Activated CD4-positive, alpha-beta T cell treated with anti-CD3 and anti-CD28 coated beads for 4 hours (primary cell): ENCODE measurements at places on chromosomes 11 and 22.

GRCh38 chr11:70506986-70507385 lies 108.7 kb downstream of the CTTN start:
- no peak for DNase-seq

- DNase-seq, result peak; percentile 35
These were observed 8.3 kb upstream of the HTR3B start for GRCh38 chr11:113896156-113896879.

GRCh38 chr11:13666708-13667107 lies 1.8 kb upstream of the FAR1 start:
- no peak for DNase-seq

GRCh38 chr11:93842461-93842860 lies 8.0 kb downstream of the VSTM5 start:
- no peak for DNase-seq

DNA sequence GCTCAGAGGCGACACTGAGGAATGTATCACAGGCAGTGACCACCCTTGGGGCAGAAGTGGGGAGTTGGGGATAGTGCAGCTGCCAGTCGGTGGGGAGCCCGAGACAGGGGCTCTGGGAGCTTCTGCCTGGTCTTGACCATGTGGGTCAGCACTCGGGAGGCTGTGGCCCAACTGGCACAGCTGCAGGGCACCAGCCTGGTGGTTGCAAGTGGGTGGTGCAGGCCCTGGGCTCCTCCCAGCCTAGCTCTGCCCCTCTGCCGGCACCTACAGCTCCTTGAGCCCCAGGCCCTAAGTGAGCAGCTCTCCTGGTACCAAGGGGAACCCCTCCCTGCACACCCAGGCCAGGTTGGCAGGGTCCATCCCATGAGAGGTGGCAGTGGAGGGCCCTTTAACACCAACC lies 12.6 kb upstream of the RASL10A start:
- no peak for DNase-seq

DNA sequence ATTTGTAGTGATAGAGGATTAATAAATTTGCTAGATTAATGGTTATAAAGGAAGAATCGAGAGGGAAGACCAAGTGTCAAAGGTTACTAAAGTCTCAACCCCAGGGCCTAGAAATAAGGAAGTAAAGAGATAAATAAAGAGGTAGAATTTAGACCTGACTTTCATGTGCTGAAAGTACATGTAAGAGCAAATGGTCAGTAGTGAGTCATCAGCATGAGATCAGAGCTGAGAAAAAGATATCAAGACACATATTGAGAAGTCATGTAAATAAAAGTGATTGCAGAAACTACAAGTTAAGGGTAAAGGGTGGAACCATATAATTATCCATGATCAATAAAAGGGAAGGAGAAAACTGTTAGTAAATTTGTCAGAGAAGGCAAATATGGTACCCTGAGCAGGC lies 1.4 kb upstream of the OR8B8 start:
- DNase-seq, result no peak

DNA sequence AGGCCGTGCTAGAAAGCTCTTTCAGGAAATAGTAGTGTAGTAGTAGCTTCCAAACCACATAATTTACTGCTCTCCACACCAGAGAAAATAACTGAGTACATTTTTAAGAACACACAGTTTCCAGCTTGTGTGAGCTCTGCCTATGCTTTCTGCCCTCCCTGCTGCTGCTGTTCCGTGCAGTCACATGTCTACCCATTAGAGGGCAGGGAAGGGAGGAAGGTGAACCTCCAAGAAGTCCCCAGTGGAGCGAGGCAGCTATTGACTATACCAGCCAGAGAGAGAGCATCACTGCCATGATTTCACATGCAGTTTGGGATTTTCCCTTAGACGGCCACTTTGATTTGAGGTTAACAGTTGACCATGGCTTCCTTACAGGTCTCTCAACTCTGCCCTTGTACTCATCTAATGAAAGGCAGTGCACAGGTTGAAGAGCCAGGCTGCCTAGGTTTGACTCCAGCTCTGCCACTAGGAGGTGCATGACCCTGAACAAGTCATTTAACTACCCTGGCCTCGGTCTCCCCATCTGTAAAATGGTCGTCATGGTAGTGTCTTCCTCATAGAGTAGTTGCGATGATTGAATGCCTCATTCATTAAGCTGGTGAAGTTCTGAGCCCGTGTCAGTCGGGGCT lies 19.7 kb upstream of the CTTN start:
- no peak for DNase-seq

DNA sequence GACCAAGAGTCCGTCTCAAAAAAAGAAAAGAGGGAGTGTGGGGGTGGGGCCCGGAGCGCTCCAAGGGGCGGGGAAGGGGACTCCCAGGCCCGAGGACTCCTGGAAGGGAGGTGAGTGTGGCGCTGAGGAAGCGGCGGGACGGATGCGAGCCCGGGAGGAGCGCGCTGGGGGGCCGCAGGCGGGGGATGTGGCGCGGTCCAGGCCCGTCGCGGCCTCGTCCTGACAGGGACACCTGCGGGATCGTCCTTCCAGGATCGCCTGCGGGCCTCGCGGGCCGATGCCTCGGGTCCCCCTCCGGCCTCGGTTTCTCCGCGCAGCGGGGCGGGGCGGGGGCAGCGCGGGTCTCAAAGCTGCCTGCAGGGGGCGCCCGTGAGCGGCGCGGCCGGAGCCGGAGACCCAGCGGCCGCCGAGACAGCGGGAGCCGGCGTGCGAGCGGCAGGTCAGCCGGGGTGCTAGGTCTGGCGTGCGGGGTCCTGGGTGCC lies 3.8 kb upstream of the ADORA2A start:
- DNase-seq, result peak; percentile 62

DNA sequence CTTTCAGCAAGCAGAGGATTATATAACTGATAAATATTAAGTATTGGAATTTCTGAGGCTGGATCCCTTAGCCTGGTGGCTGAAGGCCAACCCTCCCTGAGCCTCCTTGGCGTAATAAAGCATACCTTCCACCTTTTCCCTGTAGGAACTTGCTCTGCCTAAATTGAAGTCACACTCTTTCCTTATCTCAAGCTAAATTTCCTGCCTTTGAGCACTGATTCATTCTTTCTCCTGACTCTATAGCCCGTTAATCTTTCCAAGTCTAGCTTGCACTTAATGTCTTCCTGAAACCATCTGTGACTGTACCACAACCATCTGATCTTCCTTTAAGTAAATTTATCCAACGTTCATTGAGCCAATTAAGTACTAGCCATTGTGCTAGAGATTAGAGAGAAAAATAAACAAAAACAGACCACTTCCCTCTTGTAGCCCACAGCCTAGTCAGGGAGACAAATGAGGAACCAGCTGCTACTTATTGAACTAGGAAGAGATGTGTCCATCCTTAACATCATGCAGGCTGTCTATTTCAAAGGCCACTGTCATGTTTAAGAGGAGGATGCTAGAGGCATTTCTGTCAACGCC lies 62.9 kb downstream of the GRK3 start:
- no peak for DNase-seq

GRCh38 chr11:3163241-3163981 lies 1.7 kb downstream of the OSBPL5 start:
- no peak for DNase-seq

GRCh38 chr11:57155400-57155799 lies 26.4 kb upstream of the LRRC55 start:
- no peak for DNase-seq

DNA sequence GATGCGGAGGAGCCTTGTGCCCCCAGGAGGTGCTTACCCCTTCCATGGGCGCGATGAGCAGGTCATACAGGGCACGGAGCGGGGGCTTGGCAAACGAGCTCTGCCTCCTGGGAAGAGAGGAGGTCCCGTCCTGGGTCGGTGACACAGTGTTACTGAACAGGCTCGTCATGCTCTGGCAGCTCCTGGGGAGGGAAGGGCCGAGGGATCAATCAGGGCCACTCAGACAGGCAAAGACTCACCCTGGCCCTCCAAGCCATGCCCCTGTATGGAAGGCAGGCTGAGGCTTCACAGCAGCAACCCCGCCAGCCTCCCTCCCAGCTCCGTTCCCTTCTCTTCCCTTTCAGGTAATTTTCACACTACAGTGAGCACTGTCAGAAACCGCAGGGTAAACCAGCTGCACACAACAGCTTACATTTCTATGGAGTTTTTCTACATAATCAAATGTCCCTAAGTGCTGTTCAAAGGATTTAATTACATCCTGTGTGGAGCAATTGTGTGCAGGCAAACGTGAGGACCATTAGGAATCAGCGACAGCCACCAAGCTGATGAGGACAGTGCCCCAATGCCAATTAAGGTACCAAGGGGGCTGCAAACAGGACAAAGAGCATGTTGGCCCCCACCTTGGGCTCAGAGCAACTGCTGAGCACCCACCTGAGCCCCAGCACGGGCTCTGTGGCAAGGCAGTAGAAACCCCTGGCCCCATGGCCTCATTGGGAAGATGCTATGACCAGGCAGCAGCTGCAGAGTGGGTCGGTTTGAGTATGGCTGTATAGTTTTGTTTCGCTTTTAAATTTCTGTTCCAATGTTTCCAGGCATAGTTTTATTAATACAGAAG lies 95.4 kb upstream of the PITPNB start:
- no peak for DNase-seq

GRCh38 chr22:23908587-23909205 lies 14.5 kb downstream of the MIF start:
- no peak for DNase-seq

DNA sequence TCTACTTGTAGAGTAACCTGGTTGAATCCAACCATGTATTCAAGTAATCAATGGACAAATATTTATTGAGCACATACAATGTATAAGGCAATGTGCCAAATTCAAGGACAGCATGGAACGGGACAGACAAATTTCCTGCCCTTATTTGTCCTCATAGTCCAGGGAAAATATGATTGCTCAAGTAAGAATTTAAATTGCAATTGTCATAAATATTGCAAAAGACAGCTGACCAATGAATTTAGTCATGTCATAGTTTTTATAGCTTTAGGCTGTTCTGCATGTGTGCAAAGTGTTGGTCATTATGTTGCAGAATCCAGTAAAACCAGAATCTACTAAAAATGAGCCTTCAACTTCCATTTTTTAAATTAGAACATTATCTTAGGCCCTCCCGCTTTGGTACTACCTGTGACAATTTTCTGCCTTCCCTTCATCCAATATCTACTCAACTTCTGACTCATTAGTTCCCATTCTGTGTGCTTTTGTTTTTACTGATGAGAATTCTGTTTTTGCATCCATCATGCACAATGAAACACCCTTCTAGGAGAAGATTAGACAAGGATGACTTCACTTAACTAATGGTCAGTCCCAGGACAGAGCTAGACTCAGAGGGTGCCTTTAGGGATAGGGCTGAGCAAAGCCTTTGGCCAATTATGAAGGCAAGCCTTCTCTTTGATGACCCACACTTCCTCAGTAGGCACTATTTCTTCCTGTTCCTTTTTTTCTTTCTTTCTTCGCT lies 45.8 kb upstream of the FIBIN start:
- DNase-seq, result no peak

GRCh38 chr11:76153571-76153923 lies 52.8 kb downstream of the WNT11 start:
- no peak for DNase-seq

DNA sequence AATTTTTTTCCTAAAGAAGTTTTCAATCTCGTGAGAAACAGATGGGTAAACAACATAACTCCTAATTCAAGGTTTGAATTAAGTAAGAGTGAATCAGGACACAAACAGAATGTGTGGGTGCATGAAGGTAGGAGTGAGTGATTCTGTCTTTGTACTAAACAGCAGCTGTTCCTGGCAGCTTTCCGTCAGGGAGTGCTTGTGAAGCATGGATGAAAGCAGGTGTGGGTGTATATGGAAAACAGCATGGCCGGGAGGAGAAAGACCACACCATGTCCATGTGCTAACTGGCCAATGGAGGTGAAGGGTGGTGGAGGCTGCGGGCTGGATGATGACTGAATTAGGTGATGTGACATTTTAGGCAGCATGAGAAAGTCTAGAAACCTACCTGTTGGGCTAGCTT lies 49.6 kb downstream of the BARX2 start:
- no peak for DNase-seq
